ENCODE measurements at places on chromosomes 7 and 10. TPM values are rescaled to one million over a fixed set of nuclear protein-coding genes. Genes with fewer than 3 reads are reported as not detected.

DNA sequence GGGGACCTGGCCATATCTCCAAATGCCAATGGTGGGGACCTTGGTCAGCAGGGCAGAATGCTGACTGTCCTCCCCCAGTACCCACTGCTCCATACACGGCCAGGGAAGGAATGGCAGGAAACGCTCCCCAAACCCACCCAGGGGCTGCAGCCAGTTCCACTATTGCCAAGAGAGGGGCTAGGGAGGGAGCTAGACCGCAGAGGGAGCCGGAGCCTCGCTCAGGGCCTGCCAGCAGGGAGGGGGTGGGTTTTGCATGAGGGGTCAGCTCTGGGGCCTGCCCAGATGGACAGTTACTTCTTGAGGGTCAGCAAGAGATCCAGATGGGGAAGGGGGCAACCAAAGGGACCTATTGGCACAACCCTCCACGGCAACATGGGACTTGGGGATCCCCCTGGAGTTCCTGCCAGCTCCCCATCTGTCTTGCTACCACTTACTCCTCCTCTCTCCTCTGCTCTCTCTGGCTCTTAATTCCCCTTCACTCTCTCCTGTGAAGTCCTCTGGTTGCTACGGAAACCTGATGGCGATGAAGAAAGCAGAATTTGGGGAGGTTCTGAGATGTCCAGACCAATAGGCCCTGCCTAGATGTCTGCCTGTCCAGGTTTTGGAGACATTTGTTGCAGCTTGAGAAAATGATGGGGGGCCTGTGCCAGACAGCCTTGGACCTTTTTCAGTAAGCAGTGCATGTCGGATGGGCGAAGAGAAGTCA, 12.6 kb downstream of the FGF8 start:
- DNase-seq: no peak

GRCh38 chr7:68980011-68980410, 618.3 kb upstream of the AUTS2 start:
- DNase-seq: no peak

GRCh38 chr10:93566435-93567276, at the start of gene FFAR4:
TSS of gene FFAR4 (plus strand) at chr10:93566665. CDS start at chr10:93566721, 56 bp downstream.
- DNase-seq: peak; percentile 14

RASA4B gene
- total RNA-seq: 8.6 TPM

All from heart right ventricle (tissue), 16 donors.